ENCODE measurements at places on chromosomes 3 and 15.

GRCh38 chr15:68500363-68501258 lies 68.6 kb upstream of the ITGA11 start:
- ATAC-seq: no peak

DNA sequence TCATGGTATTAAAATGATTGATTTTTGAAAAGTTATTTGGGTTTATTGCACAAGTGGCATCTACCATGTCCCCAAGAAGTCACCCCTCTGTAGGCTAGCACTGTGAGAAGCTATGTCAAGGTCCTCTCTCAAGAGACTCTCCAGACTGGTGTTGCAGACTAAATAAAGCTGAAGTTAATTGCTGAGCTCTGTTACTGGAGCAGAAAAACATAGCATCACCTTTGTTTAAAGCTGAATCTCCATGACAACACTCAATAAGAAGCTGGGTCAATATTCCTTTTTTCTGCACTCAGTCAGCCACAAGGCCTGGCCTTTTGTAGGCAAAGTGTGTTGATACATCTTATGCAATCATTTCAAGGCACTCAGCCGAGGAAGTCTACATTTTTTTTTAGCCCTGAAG lies 806.6 kb upstream of the LMCD1 start:
- no peak for ATAC-seq

- ATAC-seq: no peak
Measured at GRCh38 chr3:60289341-60290121, 961.7 kb downstream of the FHIT start.

DNA sequence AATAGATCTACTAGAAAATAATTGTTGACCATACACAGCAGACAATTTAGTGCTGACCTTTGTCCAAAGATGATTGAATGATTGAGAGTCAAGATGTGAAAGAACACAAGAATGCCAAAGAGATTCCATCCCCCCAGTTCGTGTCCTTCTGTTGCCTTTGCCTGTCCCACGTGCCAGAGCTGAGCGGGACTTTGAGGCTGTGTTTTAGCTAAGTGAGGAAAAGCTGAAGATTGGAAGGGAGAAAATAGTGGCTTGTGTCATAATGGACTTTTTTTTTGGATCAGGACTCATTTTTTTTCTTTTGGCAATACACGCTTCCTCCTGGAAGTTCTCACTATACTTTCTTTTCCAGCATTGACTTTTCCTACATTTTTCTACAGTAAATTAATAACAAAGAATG lies 206.6 kb upstream of the MDFIC2 start:
- no peak for ATAC-seq

DNA sequence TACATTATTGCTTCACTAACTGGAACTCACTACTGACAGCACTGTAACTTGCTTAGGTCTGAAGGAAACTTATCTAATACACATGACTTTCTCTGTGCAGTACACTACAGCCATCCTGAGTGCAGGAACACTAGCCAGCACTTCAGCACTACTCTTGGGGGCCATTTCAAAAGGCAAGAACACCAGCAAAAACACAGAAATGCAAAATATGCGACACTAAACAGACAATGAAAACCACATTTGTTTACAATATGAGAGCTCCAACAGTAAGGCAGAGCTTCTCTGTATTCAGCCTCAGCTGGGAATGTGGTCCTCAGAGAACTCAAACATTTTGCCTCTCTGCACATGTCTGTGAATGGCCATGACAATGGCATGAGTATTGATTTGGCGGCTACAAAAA lies 109.6 kb downstream of the ARRDC4 start:
- no peak for ATAC-seq

Measured in SK-N-SH treated with all-trans-retinoic acid at 6 μM for 48 hours (cell line).